BE2C (cell line): ENCODE measurements at places on chromosomes 1 and 21.

- no peak for DNase-seq
These were observed 91.9 kb downstream of the HUNK start for GRCh38 chr21:31964692-31965091.

- DNase-seq: no peak
These were observed 557 bp downstream of the EMC1 start for GRCh38 chr1:19250629-19251304.

- DNase-seq: no peak
These were observed 381 bp upstream of the KLHL20 start for GRCh38 chr1:173714441-173714758.

- no peak for DNase-seq
These were observed 5.4 kb downstream of the ZBTB48 start for GRCh38 chr1:6585081-6585722.
